Calu3 (cell line): ENCODE measurements at places on chromosomes 5 and 9. TPM values are rescaled to one million over a fixed set of nuclear protein-coding genes. Genes with fewer than 3 reads are reported as not detected.

DNA sequence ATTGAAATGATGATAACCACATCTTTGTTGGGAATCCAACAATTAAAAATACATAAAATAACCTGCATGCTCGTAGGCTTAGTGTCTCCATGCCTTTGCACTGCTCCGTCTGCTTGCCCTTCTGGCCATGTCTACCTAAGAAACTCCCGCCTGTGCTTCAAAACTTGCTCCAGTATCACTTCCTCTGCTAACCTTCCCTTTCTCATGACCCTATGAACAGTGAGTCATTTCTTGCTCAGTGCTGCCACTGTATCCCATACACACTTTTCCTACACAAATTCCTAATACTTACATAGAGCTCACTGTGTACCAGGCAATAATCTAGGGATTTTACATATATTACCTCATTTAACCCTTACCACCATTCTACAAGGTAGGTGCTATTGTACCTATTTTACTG is 33.5 kb downstream of the TMEM245 start:
- no peaks in the 10 kb centered on the region for H3K27me3 ChIP-seq
- no peak overlapping the region for H3K27ac ChIP-seq
- peaks cover 14% of the 10 kb centered on the region for H3K4me1 ChIP-seq
- DNase-seq: no peak
- H3K36me3 ChIP-seq: peaks cover 15% of the 10 kb centered on the region

GRCh38 chr5:79481574-79481973 is 32.4 kb downstream of the HOMER1 start:
- no peaks in the 10 kb centered on the region for H3K36me3 ChIP-seq
- H3K27ac ChIP-seq: no peak overlapping the region
- no peaks in the 10 kb centered on the region for H3K4me1 ChIP-seq
- DNase-seq: no peak
- no peak overlapping the region for H3K4me3 ChIP-seq

DNA sequence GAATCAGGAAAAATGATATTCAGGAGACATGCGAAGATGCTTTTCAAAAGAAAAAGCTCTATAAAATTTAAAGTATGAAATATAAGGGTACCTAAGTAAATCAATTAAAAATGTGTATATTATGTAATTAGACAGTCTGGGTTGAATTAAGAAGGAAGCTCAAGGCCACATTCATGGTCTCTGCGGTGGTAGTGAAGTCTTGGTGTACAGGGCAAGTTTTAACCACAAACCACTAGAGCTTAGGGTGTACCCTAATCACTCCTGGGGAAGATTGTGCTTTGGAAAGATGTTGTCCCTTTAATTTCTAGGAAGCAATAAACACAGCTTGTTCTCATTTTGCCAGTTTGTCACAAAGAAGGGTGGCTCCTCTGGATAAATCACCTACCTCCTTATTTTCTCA is 287.2 kb upstream of the ZNF608 start:
- no peak overlapping the region for H3K27ac ChIP-seq
- H3K36me3 ChIP-seq: no peaks in the 10 kb centered on the region
- H3K4me3 ChIP-seq: no peak overlapping the region
- DNase-seq: no peak
- H3K4me1 ChIP-seq: no peaks in the 10 kb centered on the region

GRCh38 chr9:79104951-79105350 is 466.8 kb upstream of the TLE4 start:
- no peaks in the 10 kb centered on the region for H3K4me1 ChIP-seq
- no peaks in the 10 kb centered on the region for H3K36me3 ChIP-seq
- no peak overlapping the region for H3K4me3 ChIP-seq
- H3K27ac ChIP-seq: no peak overlapping the region
- no peak for DNase-seq
- no peaks in the 10 kb centered on the region for H3K27me3 ChIP-seq

DNA sequence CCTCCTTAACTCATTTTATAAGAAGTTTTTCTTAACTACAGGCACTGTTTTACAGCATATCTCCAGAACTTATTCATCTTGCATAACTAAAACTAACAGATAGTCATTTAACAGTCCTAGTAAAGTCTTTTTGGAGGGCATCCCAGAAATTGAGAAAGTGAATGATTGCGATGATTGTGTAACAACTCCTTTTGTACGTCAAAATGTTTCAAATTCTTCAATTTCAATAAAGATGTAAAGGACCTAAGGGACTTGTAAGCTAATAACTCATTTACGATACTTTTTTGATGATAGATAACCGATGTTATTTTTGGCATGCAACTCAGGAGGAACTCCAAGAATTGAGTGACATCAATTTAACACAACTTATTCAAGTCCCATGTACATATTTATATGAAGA is 42.7 kb downstream of the SVEP1 start:
- H3K4me3 ChIP-seq: no peak overlapping the region
- no peaks in the 10 kb centered on the region for H3K27me3 ChIP-seq

- H3K27me3 ChIP-seq: no peaks in the 10 kb centered on the region
- H3K27ac ChIP-seq: no peak overlapping the region
- H3K4me3 ChIP-seq: no peak overlapping the region
- DNase-seq: no peak
- peaks cover 6% of the 10 kb centered on the region for H3K36me3 ChIP-seq
Measured at GRCh38 chr5:140228364-140228837, 53.4 kb downstream of the CYSTM1 start.

GRCh38 chr5:80189201-80189600 is 66.6 kb downstream of the SERINC5 start:
- H3K36me3 ChIP-seq: peaks cover 17% of the 10 kb centered on the region
- no peaks in the 10 kb centered on the region for H3K27me3 ChIP-seq
- peaks cover 56% of the 10 kb centered on the region for H3K4me1 ChIP-seq
- no peak for DNase-seq
- H3K27ac ChIP-seq: no peak overlapping the region

- peaks cover 36% of the 10 kb centered on the region for H3K4me1 ChIP-seq
- no peak for DNase-seq
- peaks cover 30% of the 10 kb centered on the region for H3K36me3 ChIP-seq
- peak overlapping the region; percentile 66 for H3K27ac ChIP-seq
- no peaks in the 10 kb centered on the region for H3K27me3 ChIP-seq
Measured at GRCh38 chr5:32278406-32278805, 34.3 kb downstream of the MTMR12 start.

DNA sequence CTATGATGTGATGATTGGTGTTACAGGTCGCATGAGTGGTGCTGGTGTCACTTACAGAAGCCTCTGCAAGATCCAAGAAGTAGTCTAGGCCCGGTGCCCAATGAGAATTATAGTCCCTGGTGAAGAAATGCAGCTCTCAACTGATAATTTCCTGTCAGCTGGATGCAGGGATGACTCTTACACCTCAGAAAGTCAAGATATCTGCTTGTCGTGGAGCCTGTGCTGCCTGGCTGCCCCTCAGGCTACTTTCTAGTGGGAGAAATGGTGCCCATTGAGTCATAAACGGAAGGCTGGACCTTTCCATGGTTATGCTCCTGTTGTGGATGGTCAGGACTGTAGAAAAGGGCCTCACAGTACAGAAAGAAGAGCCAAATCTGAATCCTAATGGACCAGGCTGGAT is 46.8 kb upstream of the NXNL2 start:
- H3K27ac ChIP-seq: no peak overlapping the region
- H3K36me3 ChIP-seq: no peaks in the 10 kb centered on the region
- H3K4me1 ChIP-seq: no peaks in the 10 kb centered on the region
- no peaks in the 10 kb centered on the region for H3K27me3 ChIP-seq

PCDHGB6 gene
- 9.6 and 13.4 TPM in 2 replicates for total RNA-seq

NUTM2F gene
- not detected in 2 replicates for total RNA-seq

TRIM36 gene
- total RNA-seq: 4.4 and 5.4 TPM in 2 replicates

TAF1L gene
- total RNA-seq: not detected in 2 replicates

HK3 gene
- 0.47 and 1.5 TPM in 2 replicates for total RNA-seq

IL33 gene
- 0.64 and 1.9 TPM in 2 replicates for total RNA-seq

FASTKD3 gene
- total RNA-seq: 11.0 and 13.5 TPM in 2 replicates

ADAMTS19 gene
- total RNA-seq: 0.15 TPM in 1 of 2 replicates, not detected in the other
